ENCODE measurements at places on chromosomes 12 and 14.
A peak's percentile ranks its signal among the peaks of the same experiment; 100 is the strongest.

DNA sequence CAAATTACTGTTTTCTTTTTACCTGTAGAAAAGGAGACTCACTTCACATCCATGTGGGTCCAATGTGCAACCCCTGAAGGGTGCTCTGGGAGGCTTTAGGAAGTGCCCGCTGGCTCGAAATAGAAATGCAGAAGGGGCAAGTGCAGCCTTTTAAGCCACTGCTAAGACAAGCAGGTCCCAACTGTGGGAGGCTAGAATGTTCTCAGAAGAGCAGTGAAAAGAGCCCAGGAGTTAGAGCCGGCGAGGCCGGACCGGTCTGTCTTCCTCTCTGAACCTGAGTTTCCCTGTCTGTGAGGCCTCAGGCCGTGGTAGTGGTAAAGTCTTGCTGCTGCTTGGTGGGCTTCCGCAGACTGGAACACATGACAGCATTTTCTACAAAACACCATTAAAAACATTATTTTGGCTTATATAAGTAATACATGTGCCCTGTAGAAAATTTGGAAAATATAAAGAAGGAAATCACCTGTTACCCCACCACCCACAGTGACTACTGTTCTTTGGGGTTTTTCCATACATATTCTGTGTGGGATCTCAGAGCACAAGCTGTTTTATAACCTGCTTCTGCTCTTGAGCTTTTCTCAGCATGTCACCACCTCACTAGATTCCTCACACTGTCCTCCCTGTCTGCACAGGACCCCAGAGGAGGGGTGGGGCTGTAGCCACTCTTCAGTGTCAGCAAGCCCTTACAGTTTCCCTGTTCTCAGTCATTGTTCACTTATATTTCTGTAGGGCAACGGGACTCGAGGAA is 6.0 kb downstream of the CKB start:
- DNase-seq = no peak

DNA sequence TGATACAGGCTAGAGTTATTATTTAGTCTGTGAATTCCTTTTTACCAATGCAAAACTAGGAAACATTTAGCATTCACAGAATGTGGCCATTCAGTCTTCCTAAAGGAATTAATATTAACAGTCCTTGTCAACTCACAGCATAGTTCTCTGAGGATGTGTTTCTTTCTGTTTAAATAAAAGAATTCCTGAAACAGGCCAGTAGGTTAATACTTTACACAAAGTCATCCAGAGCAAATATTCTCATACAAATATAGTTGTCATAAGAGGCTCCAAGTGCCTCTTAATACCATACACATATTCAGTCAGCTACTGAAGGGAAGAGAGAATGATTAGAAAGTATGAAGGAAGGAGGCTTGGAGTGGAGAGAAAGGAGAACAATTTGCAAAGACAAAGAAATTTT is 120.1 kb downstream of the LMNTD1 start:
- no peak for DNase-seq

GRCh38 chr14:65704437-65704836 is 291.9 kb downstream of the FUT8 start:
- no peak for DNase-seq

- DNase-seq = no peak
Measured at GRCh38 chr12:87280893-87281292, 748.3 kb downstream of the C12orf50 start.

DNA sequence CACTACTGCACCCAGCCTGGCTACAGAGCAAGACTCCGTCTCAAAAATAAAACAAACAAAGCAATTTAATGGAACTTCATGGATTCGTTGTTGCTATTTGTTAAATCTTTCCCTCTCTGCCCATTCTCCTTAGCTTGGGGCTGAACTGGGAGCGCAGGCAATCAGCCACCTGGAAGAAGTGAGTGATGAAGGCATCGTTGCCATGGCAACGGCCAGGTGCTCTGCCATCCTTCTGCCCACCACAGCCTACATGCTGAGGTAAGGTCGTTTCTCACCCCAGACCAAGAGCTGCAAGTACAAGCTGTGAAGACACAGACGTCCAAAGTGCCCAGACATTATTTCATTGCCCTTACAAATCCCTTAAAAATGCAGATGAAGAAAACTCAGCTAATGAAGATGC is 19.1 kb downstream of the AMDHD1 start:
- DNase-seq = no peak

GRCh38 chr12:51048661-51049251 is 629 bp downstream of the LETMD1 start:
- no peak for DNase-seq

GRCh38 chr12:52628111-52628507 is 9.8 kb upstream of the KRT73 start:
- no peak for DNase-seq

DNA sequence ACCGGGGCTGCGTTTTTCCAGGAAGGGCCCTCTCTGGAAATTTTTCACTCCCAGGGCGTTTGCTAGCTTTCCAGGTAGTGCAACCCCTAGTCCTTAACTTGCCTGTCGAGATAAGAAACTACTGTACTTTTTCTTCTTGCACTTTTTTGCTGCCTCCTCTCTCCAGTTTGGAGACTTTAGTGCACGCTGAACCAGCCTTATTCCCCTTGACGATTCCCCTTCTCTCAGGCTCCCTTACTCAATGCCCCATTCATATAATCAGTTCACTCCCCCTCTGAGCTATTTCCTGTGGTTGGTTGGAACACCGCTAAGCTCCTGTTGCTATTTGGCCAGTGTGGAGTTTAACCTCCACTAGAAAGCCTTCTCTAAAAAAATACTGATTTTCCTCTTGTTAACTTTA is 682 bp downstream of the CREBL2 start:
- DNase-seq = peak; percentile 58

DNA sequence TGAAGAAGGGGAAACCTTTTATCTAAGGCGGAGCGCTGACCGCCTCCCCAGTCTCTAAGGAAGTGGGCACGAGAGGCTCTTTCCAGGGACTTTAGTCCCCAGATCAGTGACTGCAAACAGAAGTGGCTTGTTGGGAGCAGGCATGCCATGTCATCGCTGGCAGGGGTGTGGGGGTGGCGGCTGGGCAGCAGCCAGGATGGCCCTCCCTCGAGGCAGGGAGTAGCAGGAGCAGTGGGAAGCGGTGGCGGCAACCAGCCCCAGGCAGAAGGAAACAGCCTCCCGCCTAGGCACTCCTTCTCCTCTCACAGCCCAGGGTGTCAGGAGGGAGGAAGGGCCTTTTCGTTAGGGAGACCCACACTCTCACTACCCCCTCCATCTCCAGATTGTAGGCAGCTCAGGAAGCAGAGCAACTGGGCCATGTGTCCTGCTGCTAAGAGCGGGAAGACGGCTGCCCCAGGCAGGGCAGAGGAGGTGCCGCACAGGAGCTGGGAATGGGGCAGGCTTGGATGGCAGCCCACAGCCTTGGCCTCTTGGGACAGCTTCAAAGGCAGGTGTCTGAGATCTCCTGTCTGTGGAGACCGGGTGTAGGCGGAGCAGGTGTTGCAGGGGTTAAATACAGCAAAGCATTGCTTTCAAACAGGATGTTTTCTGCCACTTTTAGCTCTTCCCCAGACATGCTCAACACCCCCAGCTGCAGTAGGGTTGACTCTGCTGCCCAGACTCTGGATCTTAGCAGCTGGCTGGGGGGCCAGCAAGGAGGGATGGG is 21.8 kb downstream of the VDR start:
- DNase-seq = no peak

GRCh38 chr14:50389668-50390441 is 6.8 kb downstream of the CDKL1 start:
- no peak for DNase-seq

GRCh38 chr12:668090-668481 is 4.8 kb upstream of the NINJ2 start:
- no peak for DNase-seq

GRCh38 chr12:131684015-131684725 is 26.7 kb upstream of the SFSWAP start:
- DNase-seq = peak; percentile 5

GRCh38 chr12:104486943-104487819 is 30.4 kb downstream of the CHST11 start:
- DNase-seq = no peak

- DNase-seq = no peak
Measured at GRCh38 chr12:56361487-56362129, 1.0 kb downstream of the APOF start.

- DNase-seq = no peak
Measured at GRCh38 chr12:103839609-103840461, 1.2 kb downstream of the NT5DC3 start.

GRCh38 chr12:70190262-70191010 is 52.8 kb upstream of the CNOT2 start:
- DNase-seq = no peak

- DNase-seq = no peak
Measured at GRCh38 chr12:51388069-51388799, 3.0 kb downstream of the GALNT6 start.

DNA sequence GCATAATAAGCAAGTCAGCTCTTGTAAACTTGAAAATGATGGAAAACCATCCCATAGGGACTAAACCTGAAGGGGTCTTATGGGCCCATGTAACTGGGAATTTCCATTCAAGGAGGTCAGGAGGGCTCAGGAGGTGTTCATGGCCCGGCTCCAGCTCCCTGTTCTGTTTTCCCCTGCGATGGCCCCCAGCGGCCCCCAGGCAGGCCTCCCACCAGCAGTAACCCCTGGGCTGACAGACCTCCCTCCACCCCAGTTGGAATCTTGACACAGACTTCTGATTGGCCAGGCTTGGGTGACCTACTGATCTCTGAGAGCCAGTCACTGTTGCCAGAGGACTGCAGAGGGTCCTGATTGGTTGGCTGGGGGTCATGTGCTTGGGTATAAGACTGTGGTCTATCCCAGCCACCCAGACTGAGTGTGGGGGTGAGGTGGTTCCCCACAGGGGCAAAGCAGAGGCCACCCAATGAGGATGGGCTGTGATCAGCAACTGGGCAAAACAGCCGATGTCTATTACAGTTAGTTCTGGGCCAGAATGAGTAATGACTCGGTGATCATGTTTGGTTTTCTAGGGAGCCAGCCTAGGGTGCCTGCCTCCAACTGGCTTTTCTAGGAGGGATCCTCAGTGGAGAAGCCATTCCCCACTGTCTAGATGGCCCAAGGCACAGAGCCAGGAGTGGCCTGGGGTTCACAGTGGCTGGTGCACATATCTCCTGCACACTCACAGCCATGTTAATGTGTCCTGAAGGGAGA is 27.0 kb downstream of the RHOF start:
- no peak for DNase-seq

GRCh38 chr12:49293056-49293956 is 1.6 kb upstream of the PRPH start:
- DNase-seq = peak; percentile 86

- no peak for DNase-seq
Measured at GRCh38 chr12:65113621-65114035, 7.5 kb downstream of the WIF1 start.

- DNase-seq = no peak
Measured at GRCh38 chr12:83349907-83350611, 663.4 kb downstream of the TMTC2 start.
